ENCODE measurements at places on chromosomes 12 and 14.

DNA sequence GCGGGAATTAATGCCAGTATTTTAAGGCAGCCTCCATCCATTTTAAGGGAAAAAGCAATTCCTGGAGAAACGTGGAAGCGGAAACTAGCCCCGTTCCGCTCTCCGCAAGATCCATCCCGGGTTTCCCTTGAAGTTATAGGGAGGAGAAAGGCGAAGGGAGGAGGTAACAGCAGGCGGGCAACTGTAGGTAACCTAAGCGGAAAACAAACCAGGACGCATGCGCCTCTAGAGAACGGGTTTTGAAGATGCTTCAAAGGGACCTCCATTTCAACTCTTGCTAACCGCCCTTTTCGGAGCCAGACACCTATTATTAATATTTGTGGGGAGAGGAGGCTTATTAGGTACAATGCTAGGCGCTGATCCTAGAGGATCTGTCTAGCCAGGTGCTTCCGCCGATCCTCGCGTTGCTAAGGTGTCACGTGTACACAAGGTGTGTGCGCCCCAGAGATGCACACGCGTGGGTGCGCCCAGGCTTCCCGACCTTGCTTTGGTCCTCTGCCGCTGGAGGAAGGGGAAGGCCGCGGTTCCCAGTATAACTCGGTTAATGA, 6.2 kb downstream of the TBX5 start:
- DNase-seq = no peak

- no peak for DNase-seq
These were observed 21.0 kb downstream of the CFAP54 start for GRCh38 chr12:96510306-96510764.

DNA sequence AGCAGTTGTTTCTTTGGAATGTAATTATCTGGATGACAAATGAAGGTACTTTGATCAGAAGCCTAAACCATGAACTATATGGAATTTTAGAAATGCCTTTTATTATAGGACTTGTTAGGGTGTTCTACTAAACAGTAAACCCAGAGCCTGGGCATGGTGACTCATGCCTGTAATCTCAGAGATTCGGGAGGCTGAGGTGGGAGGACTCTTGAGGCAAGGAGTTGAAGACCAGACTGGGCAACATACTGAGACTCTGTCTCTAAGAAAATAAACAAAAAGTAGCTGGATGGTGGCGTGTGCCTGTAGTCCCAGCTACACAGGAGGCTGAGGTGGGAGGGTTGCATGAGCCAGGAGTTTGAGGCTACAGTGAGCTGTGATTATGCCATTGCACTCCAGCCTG, 23.9 kb downstream of the PALS1 start:
- DNase-seq = no peak

DNA sequence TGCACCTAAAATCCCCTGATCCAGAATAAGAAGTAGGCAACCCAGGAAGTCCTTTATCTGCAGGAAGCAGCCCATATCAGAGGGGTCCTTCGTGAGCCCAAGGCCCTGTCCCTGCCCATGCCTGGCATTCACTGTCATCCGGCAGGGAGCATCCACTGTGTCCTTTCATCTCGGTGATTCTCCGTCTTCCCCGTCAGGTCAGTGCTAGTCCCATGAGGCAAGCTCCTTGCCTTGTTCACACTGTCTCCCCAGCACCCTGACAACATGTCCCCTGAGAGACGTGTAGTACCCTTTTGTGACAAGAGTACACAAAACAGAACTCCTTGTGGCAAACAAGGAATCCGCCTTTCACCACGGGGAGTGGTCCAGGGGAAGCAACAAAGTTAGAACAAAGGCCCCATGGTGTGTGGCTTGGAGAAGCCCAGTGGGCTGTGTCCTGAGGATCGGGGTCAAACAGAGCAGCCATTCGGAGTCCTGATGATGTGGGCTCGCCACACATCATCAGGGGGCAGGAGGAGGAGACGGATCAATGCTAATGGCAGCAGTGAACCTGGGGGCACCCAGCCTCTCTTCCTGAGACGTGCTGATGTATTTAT, 112.1 kb downstream of the DICER1 start:
- no peak for DNase-seq

Data from CD4-positive, alpha-beta T cell treated with Interleukin-6 at 100 ng/mL for 8 hours (primary cell).